ENCODE measurements at places on chromosomes 5 and 9.

GRCh38 chr5:128395073-128395472 lies 143.0 kb downstream of the FBN2 start:
- DNase-seq = no peak

DNA sequence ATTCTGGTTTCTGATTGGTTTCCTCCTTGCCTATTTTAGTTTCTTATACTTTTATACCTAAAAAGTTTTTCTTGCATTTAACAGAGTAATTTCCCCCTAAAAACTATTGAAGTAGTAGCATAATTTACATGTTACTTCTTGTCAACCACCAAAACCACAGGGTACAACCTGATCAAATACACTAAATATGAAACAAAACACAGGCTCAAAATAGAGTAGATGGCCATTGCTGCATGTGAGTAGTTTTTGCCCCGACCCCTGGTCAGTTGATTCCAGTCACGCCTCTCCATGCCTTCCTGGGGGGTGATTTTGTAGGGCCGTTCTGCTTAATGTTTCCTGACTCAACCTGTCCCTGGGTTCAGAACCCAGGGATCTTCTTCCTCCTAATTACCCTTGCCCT lies 101.8 kb downstream of the TLE4 start:
- DNase-seq = no peak

DNA sequence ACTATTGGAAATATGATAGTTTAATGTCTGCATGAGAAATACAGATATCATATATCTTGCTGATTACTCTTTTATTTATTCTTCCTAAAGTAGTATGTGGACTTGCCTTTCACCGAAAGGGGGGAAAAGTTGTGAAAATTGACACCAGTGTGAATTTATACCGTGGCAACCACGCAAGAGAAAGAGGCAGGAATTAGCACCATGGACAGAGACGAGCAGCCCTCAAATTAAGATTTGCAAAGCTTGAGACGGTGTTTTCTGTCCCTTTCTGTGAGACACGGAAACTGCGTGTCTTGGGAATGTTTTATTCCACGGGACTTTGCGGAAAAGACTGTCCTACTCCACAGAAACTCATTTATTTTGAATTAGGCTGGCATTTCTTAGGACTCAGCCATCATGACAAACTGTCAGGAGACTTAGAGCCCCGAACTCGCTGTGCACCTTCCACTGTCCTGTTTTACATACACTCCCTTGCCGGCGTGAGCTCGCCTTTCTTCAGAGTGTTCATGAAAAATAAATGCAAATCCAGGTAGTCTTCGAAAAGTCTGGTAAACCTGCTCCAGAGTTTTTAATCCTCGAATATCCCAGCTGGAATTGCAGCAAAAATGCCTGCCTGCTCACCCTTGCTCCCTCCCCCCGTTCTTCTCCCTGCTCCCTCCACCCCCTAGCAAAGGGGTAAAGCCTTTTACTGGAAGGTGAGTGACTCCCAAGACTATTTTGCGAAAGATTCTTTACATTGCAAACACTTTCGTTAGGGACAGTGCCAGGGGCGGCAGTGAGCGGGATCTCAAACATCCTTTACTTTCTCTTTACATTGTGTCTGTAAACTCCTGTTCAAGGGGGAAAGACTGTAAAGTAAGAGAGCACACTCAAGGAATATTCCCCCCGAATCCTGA lies 3.8 kb upstream of the ELAVL2 start:
- no peak for DNase-seq

DNA sequence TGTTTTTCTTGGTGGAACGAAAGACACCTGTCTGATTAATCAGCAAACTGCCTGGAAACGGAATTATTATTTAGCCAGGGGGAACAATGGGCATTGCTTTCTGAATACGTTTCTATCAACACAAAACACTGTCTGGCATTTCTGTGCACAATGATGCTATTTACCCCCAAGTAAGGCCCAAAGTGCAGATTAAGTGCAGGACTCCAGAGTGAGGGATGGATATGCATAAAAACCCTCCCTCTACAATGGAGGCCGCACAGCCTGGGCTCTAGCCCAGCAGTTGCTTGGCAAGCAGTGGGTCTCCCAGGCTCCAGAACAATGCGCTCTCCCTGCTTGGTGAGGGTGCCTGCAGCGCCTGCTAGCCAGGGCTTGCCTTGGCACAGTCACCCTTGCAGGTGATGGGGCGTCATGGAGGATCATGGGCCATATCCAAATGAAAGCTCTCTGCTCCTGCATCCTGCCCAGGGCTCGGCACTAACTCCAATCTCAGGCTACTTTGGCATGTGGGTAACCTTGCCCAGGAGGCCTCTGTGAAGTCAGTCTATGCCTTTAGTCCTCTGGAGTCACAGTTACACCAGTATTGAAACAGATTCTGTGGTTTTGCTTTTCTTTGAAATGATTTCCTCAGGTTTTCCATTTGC lies 11.5 kb upstream of the SPATA24 start:
- peak; percentile 79 for DNase-seq

DNA sequence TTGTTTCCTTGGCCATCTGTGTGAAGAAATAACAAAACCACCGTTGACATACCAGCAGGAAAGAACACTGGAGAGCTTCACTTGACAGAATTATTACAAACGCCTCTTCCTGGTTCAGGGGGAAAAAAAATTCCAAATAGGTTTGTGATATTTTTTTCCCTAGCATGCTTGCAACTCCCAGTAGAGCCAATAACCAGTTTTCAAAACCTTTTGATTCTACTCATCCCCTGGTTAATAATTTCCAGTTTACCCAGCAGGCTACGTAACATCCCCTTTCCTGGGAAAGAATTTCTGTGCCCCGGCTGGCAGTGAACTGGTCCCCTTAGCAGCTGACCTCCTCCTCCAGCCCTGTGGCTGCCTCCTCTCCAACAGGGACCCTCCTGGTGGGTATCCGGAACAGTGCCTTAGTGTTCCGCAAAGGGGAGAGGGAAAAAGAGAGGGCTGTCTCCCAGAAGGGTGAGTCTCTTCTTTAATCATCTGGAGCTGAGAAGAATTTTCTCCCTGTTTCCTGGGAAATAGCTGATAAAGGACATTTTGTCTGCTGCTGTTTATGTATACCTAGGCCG lies 72.8 kb upstream of the BOD1 start:
- no peak for DNase-seq

GRCh38 chr9:27792971-27793689 lies 219.8 kb upstream of the C9orf72 start:
- DNase-seq = no peak

DNA sequence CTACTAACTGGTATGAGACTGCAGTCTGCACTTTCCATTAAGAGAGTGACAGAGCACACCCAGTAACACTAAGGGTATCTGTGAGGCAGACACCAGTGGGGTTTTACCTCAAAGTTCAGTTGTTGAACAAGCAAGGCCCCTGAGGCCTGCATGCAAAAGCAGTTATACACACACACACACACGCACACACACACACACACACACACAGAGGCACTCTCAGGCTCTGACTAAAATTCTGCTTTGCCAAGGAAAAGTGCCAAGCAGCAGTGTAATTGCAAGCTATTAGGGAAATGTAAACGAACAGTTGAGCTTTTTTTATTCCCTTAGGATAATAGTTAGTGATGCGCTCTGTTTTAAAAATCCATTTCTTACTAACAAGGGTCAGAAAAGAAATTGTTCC lies 377.1 kb downstream of the SPOCK1 start:
- no peak for DNase-seq

DNA sequence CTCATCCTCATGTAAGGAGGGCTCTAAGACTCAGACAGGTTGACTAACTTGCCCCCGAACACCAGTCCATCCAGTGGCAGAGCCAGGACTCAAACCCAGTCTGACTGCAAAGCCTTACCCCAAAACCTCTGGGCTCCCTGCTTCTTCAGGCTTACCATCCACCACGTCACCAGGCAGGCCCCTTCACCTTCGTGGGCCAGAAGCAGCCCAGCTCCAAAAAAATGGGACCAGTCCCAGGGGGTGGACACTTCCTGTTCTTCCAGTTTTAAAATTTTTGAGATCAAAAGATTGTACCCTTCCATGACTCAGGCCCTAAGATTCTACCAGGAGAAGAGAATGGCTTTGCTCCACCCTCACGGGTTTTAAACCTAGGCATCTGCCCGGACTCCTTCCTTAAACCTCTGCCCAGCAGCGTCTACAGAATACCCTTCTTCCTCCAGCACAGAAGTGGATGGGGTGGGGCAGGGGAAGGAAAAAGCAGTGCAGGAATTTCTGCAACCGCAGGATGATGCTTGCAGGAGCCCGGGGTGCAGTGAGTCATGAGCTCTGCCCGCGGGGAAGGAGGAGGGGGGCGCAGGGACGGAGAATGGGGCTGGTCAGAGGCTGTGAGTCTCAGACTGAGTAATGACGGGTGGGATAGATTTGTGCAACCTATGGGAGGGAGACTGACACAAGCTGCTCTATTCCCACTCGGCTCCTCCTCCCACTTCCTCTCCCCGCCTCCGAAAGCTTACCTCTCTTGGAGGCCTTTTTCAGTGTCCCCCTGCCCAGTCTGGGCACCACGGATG lies 50.4 kb upstream of the STXBP1 start:
- DNase-seq = peak; percentile 72

- DNase-seq = no peak
These were observed 332.4 kb upstream of the EFNA5 start for GRCh38 chr5:108003178-108003577.

- DNase-seq = no peak
These were observed 6.2 kb upstream of the PTCH1 start for GRCh38 chr9:95522871-95523370.

GRCh38 chr5:118506217-118506852 lies 482.0 kb downstream of the DTWD2 start:
- no peak for DNase-seq

DNA sequence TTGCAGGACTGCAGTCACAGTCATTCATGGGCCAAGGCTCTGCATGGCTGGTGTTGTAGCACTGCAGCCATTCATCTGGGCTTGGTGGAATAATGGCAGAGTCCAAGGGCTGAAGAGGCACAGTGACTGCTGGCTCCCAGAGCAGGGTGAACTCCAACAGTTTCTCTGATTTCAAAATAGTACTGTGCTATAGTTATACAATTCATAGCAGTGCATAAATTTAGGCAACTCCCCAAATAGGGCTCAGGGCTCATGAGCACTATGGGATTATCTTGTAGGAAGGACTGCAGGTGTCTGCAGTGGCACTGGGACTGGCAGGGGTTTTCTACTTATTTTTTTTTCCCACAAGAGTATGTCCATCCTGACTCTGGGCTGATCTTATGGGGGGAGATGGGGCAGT lies 642.5 kb upstream of the SGCD start:
- no peak for DNase-seq
